ENCODE measurements at places on chromosomes 3 and 15. TPM values are rescaled to one million over a fixed set of nuclear protein-coding genes. Genes with fewer than 3 reads are reported as not detected.

DNA sequence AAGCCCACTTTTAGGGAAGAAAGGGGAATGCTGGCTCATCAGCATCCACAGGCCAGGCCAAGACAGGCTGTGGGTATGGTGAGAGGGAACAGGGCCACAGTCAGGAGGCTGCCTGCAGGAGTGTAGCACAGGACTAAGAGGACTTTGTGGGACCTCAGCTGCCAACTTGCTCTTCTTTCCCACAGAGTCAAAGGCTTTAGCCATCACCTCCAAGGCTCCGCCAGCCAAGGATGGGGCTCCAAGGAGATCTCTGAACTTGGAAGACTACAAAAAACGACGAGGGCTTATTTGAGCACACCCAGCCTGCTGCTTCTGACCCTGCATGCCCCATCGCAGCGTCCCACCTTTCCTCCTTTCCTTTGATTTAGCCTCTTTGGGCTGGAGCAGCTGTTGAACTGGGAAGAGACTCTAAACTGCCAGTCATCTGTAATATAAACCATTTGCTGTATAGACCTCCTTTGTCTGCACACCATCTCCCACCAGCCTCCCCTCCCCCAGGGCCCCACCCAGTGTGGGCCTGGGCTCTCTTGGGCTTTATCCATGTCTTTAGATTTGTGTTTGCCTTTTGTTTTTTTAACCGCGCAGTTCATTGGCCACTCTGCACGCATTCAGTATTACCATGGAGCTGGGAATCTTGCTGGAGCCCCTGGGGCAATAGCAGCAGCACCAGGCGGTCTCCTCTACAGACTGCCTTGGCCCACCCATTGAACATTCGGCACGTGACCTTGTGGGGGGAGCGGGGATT, 13.1 kb upstream of the ITPKA start:
- peak; percentile 23 for DNase-seq

DNA sequence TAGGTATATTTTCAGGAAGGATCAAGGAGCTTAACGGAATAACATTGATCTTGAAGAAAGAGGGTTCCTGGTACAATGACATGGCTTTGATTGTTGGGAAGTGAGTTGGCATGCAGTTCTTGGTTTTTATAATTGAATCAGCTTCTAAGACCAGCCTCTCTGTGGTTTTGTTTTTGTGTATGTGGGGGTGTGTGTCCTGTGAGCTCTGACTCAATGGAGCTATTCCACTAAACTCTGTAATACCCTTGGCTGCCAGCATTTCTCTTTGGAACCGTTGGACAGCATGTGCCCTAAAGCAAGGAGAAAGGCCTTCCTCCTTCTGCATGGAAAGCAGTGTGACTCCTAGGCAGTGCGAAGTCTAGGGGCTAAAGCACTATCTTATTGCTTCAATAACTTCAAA, 124.8 kb downstream of the EDEM1 start:
- no peak for DNase-seq

CPEB1 gene
- total RNA-seq, result 0.61 TPM

GRCh38 chr15:89141885-89142284, 53.6 kb downstream of the ABHD2 start:
- DNase-seq, result no peak

DNA sequence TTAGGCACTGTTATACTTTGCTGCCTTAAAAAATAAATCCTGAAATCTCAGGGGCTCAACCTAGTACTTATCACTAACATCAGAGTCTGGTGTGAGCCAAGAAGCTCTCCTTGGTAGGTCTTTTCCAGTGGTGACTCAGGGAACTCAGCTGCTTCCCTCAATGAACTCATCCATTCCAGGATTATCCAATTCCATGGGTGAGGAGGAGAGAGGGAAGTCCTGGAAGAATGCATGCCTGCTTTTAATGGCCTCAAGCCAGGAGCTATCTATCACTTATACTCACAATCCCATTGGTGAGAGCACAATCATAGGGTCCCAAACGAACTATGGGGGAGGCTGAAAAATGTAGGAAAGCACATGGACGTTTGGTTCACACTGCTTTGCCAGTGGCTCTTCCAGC, 113.6 kb downstream of the POLR2M start:
- no peak for DNase-seq

- DNase-seq, result no peak
These were observed 67.1 kb upstream of the SH3GL3 start for GRCh38 chr15:83380059-83380458.

DNA sequence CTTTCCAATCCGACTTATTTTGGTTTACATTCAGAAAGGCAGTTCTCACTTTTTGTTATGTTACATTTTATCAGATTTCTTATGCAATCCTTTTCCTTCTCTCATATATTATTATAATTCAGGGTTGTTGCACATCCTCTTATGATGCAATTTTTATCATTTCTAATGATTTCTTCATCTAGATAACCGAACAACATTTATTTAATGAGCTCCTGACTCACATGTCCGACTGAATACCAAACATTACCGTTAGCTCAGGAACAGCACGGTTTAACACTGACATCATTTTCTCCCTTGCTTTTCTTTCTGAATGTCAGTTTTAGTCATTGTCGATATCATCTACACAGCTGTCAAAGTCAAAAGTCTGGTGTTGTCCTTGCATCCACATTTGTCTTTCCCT, 199.2 kb downstream of the BCHE start:
- no peak for DNase-seq

- no peak for DNase-seq
These were observed 61.4 kb upstream of the POLG start for GRCh38 chr15:89395996-89396395.

TKT gene
- total RNA-seq, result 226 TPM

ATP1B3 gene
- total RNA-seq, result 266 TPM

GRCh38 chr3:171064461-171064860, 37.9 kb upstream of the SLC2A2 start:
- DNase-seq, result no peak

SCN11A gene
- total RNA-seq, result 0.23 TPM

PLSCR5 gene
- total RNA-seq, result not detected

KBTBD12 gene
- total RNA-seq, result 6.6 TPM

DNA sequence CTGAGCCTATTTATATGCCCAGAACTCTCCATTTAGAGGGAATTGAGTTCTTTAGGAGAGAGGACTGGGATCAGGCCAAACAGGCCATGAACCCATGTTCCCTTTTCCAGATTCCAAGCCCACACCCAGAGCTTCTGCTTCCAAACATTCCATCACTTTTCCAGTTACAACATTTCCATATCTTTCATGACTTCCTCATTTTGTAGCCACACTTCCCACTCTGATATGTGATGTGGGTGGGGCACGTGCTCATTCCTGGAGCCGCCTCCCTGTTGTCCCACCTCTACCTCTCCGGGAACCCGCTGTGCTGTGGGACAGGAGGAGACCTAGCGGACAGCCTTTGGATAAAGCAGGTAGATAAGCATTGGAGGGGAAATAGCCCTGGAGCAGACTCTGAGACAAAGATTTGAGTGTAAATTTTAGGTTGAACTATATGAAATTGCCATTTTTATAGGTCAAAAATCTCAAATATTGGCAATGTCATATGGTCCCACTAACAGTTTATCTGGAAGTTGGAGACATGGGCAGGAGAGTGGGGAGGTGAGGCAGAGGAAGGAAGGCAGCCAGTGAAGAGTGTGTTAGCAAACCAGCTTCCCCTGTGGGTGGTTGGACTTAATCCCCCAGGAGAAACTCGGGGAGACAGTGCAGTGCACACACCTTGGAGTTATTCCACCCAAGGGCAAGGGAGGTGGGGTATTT, 31.8 kb downstream of the CYP8B1 start:
- no peak for DNase-seq

GRCh38 chr3:5607581-5607980, 420.1 kb downstream of the EDEM1 start:
- DNase-seq, result no peak

FSIP1 gene
- total RNA-seq, result 12.1 TPM

DNA sequence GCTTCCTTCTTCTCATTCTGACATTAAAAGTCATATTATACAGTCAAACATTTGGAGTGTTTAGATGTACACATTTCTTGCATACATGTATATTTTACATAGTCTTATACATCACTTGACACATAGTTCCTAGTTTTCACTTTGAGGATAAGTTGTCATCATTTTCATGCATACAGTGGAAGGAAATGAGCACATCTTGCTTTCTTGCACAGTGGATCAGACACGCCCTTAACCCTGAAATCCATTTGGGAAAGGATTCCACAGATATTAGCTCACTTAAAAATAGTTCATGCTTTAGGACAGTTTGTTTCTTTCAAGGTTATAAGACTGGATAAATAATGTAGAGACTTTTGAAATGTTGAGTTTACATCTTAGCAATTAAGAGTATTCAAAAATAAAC, 148.6 kb upstream of the MME start:
- DNase-seq, result no peak

DUOXA1 gene
- 1.6 TPM for total RNA-seq

All from mucosa of descending colon (tissue), 3 donors.